ENCODE measurements at places on chromosomes 4 and X.

DNA sequence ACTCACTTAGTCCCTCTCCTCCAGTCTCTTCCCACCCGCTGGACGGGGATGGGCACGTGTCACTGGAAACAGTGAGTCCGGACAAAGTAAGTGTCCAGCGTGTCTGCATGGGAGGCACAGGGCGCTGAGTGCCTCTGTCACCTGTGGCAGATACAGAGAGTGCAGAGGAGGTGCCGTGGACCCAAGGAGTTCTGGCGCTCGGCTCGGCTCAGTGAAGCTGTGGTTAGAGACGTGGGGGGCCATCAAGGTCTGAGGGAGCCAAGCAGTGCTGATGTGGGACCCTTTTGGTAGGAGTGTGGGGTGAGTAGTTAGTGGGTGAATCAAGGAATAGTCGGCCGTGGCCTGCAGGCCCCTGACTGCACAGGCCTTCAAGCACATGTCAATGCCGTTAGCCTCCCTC lies 40.1 kb upstream of the MSANTD1 start:
- no peak for DNase-seq

DNA sequence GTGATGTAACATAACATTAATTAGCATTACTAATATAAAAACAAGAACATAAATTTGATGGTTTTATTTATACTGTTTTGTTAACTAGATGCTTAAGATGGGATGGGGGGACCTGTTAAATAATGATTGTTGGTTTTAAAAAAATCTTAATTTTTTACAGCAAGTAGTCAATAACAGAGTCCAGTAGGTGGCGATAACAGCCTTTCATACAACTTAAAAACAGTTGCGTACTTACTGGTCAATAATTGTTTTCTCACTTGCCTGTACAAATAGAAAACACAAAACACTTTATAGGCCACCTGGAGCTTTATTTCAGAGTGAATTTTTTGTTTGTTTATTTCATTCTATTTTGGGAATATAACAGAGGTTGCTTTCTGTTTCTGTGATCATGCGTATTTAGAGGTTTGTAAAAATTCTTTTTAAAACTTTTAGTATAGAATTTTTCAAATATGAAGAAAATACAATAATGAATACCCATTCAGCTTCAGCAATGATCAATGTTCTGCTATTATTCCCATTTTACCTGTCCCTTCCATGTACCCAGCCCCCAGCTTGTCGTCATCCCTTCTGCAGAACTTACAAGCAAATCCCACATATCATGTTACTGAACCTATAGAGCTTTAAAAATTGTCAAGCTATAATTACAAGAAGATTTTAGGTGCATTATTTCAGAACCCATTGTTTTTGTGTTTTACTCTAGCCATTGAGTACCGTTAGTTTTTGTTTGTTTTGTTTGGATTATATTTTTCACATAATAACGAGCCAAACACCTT lies 97.1 kb downstream of the MRPL1 start:
- DNase-seq = no peak

- no peak for DNase-seq
Measured at GRCh38 chr4:129282293-129282692, 186.3 kb downstream of the C4orf33 start.

DNA sequence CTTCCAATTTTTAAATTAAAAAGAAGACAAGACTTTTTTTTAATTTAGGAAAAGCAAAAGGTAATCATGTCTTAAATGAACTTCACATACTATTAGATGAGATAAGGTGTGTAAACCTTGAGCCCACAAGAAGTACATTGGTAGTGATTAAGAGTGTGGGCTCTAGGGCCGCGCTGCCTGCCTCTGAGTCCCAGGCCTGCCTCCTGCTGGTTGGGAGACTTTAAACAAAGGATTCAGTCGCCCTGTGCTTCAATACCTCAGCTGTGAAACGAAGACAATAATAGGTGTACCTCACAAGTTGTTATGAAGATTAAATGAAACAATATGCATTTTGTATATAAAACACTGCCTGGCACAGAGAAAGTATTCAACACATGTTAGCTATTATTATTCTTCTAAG lies 95.9 kb upstream of the MYOZ2 start:
- no peak for DNase-seq

- no peak for DNase-seq
Measured at GRCh38 chr4:36687681-36688080, 406.3 kb downstream of the DTHD1 start.

All from ascending aorta (tissue), 2 donors.